Amygdala (tissue), 56 donors: ENCODE measurements at places on chromosomes 5 and 9.

GRCh38 chr9:89929673-89930480, 325.1 kb downstream of the GADD45G start:
- DNase-seq: no peak

DNA sequence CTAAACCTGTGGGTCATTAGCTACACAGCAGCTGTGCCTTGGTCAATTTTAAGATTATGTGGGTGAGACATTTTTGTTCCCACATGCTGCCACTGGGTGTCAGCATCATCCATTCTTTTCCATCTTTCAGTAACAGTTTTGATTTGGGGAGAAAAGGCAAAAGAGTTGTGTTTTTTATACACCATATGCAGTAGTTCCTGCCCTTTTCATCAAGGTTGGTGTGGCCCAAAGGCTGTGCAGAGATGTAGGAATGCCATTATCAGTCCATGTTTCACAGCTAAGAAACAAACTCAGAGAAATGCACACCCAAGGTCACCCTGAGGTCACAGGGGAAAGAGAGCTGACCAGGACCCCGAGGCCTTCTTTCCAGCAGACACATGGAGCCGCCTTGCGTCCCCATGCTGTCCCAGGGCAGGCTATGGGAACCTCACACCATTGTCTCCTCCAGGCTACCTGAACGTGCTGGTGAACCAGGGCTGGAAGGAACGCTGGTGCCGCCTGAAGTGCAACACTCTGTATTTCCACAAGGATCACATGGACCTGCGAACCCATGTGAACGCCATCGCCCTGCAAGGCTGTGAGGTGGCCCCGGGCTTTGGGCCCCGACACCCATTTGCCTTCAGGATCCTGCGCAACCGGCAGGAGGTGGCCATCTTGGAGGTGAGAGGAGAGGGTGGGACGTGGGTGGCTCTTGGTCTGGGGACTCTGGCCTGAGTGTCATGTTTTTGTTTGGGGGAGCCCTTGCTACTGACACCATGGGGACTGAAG, 27.8 kb upstream of the GRPEL2 start:
- DNase-seq: no peak

DNA sequence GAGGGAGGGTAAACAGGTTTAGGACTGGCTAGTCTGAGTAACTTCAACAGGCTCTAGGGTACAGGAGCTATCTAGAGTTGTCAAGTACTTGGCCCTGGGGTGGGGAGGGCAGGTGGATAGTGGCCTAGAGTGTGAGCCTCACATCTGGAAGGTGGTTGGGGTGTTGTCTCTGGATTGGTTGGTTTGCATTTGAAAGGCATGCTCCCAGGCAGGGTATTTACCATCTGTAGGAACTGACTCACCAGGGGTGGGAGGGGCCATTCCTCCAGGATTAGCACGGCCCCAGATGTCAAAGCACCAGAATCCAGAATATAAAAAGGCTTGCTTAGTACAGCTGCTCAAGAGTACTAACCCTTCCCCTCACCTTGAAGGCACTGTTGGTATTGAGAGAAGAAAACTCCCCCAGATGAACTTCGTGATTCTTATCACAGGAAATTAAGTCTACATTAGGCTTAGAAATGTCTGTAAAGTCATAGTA, 193.3 kb downstream of the NTRK2 start:
- no peak for DNase-seq

DNA sequence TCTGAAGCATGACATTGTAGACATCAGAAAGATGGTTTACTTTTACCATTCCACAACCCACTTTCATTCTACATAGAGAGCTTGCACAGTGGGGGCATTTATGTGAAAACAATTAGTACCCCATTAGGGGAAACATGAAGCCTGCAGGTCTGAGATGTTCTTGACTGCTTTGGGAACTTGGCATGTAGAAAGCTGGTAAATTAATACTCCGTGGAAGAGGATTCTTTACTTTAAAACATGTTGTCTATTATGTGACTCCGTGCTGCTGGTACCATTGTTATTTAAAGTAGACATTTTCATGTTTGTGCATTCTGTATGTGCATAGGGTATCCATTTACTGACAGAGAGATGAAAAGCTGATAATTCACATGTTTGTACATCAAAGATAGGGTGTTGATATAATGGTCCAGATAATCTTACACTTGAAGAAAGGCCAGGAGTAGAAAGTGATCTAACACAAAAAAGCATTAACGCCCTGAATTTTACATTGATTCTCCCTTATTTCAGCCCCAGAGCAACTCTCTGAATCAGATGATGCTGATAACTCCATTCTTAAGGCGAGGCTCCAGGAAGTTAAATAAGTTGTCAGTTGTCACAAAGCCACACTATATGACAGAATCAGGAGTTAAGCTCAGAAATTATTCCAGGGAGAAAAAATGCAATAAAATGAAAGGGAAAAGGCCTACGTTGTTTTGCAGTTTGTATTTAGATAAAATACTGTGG, 50.1 kb upstream of the CD180 start:
- DNase-seq: no peak
